ENCODE measurements at places on chromosomes 2 and 18. TPM values are rescaled to one million over a fixed set of nuclear protein-coding genes. Genes with fewer than 3 reads are reported as not detected.
A peak's percentile ranks its signal among the peaks of the same experiment; 100 is the strongest.

The DSG1 gene
- total RNA-seq: not detected

The SERPINB13 gene
- not detected for total RNA-seq

The IL36RN gene
- total RNA-seq: not detected

DNA sequence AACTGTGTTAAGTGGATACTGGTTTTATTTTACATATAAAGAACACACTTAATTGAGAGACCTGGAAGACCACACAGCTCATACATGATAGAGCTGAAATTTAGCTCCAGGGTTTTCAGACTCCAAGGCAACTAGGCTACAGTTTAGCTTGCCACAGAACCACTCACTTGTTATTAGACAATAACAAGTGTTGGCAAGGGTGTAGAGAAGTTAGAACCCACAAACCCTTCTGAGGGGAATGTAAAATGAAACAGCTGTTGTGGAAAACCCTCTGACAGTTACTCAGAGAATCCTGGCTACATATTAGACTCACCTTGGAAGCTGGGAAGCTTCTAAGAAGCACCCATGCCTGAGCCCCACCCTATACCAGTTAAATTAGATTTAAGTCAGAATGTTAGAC lies 75.3 kb downstream of the MAP3K20 start:
- DNase-seq: no peak

GRCh38 chr2:68031542-68032160 lies 31.2 kb downstream of the C1D start:
- DNase-seq: no peak

GRCh38 chr2:240553956-240554480 lies 3.8 kb downstream of the ANKMY1 start:
- no peak for DNase-seq

DNA sequence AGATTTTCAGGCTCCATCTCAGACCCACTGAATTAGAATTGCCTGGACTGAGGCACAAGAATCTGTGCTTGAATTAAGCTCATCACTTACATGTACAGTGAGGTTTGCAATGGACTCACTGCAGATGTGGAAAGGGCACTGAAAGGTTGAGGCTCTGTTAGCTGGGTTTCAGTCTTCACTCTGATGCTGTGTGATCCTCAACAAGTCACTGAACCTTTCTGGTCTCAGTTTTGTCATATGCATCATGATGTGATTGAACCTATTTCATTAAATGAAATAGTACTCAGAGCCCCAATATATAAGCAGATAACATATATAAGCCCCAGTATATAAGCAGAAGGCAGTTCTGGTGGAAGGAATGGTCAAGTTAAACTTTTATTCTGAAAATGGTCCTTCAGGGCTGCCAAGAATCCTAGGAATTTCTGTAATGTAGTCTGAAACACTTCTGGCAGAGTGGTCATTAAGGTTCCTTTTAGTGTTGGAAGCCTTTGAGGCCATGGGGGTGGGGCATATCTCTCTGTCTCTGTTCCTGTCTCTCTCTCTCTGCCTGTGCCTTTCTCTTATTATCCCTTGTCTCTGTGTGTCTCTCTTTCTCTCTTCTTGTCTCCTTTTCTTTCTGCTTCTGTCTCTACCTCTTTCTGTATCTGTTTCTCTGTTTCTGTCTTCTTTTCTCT lies 110.4 kb downstream of the ADCYAP1 start:
- no peak for DNase-seq

- no peak for DNase-seq
These were observed 56.2 kb downstream of the EDAR start for GRCh38 chr2:108932736-108933332.

DNA sequence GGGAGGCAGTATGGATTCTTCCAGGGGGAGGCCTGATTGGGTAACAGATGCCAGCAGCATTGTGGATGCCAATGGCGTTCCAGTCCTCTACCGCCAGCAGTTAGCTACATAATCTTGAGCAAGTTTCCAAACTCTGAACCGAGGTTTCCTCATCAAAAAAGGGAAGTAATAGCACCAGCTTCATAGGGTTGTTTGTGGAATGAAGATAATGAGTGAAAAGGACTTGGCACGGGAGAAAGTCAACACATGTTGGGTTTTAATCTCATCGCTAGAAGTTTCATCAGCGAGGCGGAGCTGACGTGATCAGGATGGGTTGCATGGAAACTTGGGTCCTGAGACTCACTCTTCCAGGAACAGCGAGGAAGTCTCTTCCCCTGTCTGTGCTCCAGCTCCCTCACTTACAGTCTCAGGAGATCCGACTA lies 266.7 kb downstream of the SH3BP4 start:
- no peak for DNase-seq

GRCh38 chr2:68767031-68767961 lies 32.7 kb downstream of the ARHGAP25 start:
- DNase-seq: peak; percentile 29

GRCh38 chr2:42105330-42106256 lies 57.8 kb downstream of the PKDCC start:
- DNase-seq: peak; percentile 59

- DNase-seq: no peak
These were observed 545.8 kb downstream of the BCL11A start for GRCh38 chr2:60007671-60008070.
